ENCODE measurements at places on chromosomes 7 and 10.

GRCh38 chr7:27237735-27238334, 4.8 kb upstream of the EVX1 start:
- DNase-seq = no peak

GRCh38 chr10:74079028-74079935, 71.3 kb downstream of the AP3M1 start:
- DNase-seq = no peak

DNA sequence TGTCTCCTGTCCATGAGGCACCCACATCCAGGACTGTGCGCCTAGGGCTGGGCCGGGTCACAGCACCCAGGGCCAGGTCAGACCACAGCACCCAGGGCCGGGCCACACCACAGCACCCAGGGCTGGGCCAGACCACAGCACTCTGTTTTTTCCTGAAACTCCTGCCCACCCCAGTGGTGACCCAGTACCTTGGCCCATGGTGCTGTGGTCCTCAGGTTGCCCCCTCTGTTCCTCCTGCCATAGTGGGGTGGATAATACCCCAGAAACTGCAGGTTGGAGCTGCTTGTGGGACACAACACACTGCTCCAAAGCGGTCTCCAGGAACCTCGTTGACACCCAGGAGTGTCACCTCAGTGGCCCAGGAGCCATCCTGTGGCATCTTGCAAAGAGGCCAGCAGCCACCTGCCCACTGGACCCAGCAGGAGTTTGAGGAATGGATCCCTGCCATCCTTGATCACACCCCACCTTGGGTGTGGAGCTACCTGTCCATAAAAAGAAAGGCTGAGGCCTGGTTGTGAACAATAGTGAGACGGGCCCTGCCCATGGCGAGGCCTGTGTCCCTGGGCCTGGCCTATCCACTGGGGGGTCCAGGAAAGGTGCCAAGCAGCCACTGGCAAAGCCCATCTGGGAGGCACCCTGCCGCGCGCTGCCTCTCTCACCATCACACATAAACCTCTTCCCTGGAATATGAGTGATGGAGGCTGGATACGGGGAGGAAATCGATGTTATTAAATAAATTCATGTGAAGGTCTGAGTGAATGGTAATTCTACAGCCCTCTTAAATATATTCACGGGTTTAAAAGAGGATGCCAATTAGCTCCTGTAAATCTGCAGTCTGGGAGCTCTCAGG, 89.0 kb downstream of the NKX6-2 start:
- no peak for DNase-seq

- DNase-seq = no peak
Measured at GRCh38 chr7:30988351-30989005, 24.7 kb downstream of the GHRHR start.

GRCh38 chr7:18019555-18019954, 8.1 kb downstream of the PRPS1L1 start:
- DNase-seq = no peak

DNA sequence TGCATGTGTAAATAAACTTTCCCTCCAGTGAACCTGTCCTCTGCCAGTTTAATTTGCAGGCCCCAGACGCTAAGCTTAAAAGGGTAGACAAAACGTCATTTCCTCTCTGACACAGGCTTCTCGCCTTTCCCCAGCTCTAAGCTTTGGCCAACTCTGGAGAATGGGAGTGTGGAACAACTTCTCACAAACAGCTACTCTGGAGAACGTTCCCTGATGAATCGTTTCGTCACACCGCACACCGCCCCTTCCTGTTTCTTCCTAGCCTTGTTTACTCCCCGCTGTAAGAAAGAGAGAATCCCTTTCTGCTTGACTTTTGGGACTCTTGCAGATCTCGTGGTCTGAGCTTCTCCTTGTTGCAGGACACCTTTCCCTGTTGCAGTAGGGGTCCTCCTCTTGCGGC, 564.2 kb downstream of the TCERG1L start:
- no peak for DNase-seq

DNA sequence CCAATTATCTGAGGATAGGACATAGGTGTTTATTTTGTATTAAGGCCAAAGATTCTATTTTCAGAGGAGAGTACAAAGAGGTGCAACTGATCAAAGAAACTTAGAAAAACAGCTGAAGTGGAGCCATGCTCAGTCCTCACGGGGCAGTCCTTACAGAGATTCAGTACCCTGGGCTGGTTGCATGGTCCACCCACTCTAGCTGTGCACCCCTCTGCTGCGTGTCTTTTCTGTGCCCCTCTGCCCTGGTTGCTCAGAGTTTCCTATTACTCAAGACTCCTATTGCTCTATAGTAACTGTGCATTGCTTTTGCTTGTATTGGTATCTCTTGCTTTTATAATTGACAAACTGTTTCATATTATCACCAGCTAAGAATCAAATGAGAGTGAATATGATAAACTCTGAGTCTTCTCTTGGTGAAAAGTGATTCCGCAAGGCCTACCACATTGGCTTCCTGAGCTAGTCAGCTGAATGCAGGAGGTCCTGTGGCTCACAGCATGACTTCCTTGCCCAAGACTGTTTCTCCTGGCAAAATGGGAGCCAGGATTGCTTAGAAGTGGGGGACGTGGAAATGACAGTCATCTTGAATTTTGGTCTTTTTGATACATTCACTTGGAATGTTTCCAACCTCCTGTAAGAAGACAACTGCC, 137.0 kb downstream of the GLCCI1 start:
- no peak for DNase-seq

DNA sequence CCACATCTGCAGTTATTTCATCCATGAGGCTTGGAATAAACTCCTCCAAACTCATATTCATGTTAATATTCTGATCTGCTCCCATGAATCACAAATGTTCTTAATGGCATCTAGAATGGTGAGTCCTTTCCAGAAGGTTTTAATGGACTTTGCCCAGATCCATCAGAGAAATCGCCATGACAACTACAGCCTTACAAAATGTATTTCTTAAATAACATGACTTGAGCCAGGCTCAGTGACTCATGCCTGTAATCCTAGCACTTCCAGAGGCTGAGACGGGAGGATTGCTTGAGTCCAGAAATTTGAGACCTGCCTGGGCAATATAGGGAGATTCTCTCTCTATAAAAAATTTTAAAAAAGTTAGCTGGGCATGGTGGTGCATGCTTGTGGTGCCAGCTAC, 102.1 kb upstream of the TMEM168 start:
- DNase-seq = no peak

- DNase-seq = no peak
Measured at GRCh38 chr7:24757353-24758275, at the start of gene GSDME. Gene GSDME, minus strand, starts transcription at chr7:24757464. Its CDS starts 7,690 bp downstream, at chr7:24749774.

- DNase-seq = no peak
Measured at GRCh38 chr7:24656608-24657007, 83.4 kb downstream of the PALS2 start.

DNA sequence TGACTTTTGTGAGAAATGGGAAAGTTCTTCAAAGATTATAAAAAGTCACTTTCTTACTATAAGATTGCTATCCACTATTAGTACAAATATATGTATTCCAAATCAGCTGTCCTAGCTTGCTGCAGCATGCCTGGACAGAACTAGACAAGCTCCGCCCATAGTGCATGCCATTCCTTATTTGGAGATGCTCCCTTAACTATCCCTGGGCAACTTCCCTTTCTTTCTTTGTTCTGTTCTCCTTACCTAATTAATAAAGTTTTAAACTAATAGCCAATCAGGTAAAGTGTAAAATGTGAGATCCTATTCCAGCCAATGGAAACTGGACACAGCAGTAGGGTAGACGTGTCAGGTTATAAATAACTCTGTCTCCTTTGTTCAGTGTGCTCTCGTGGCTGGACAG, 281.9 kb downstream of the CAMK1D start:
- no peak for DNase-seq

DNA sequence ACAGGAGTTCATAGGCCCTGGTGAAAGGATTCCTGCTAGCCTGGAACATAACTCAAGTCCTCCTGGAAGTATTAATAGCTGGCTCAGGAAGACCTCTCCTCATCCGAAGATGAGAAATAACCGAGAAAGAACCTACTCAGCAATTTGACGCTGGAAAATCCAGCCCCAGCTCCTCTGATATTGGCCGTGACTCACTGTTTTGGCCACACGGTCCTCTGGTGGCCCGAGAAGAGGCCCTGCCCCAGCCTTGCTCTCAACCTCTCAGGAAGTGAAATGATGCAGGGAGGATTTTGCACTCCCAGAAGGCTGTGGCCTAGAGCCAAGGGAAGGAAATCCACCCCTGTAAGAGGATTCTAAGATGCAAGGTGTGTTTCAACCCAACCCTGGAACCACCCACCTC, 121.6 kb downstream of the MTPAP start:
- DNase-seq = no peak

DNA sequence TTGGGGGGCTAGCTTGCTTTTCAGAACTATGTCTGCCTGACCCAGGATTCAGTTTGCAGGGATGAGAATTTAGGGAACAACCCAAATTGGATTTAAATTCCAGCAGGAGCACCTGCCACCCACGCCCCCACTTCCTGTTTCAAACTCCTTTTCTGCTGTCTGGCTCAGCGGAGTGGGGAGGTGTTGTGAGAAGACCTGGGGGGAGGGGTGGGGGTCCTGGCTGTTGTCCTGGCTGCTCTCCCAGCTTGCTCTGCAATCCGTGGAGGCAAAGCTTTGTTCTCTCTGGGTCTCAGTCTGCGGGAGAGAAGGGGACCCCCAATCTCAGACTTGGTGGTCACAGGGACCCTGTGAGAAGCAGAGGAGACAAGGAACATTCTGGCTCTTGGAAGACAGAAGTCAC, 799 bp downstream of the KCNK18 start:
- no peak for DNase-seq

DNA sequence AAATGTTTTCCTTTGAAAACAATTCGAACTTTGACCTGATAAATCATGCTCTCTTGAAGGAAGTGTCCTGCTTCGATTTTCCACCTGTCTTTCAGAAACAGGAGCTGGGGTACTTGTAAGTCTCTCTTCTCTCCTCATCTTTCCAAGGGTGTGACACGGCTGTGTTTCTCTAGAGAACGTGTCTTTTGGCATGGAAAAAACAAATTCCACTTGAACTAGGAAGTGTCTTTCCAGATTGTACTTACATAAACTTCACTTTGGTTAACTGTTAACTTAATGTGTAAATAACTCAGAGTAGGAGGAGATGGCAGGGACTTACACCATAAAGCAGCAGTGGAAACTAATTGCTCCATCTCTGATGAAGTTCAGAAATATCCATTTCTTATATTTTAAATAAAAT, 4.2 kb upstream of the CALCR start:
- DNase-seq = no peak

- DNase-seq = no peak
Measured at GRCh38 chr7:52764492-52765169, 270.8 kb upstream of the POM121L12 start.

DNA sequence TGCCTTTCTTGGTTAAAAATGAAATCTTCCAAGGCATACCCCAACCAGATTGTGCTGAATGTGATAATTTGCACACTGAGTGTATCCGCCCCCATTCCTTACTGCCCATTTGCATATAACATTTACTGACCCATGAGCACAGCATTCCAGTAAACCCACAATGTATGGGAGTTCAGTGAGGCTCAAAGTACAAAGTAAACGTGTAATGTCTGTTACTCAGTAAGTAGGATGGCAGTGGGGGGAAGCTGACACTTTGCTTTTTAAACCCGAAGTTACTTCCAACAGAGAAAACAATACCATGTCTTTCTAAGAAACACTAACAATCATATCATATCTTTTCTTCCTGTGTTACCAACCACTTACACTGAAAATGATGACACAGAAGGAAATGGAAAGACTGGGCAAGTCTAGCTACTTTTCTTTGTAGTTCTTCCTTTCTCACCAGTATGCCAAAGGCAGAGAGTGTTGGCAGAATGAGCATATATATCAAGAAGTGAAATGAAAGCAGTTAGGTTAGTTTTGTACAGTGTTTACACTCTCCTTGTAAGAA, 27.1 kb upstream of the SOSTDC1 start:
- DNase-seq = no peak

DNA sequence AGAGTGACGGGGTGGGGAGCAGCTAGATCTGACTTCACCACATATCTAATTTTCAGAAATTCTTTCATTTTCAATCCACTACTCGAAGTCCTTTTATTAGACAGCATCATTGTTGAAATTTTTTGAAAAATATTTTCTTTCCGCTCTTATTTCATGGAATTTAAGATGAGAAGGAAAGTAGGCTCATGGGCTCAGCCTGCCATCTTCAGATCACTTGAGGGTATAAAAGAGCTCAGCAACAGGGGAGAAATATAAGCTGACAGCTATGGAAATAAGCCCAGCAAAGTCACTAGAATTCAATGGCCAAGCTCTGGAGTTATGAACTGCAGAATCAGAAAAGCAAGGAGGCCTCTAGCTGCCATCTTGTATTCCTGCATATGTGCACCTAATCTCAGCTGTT, 389.1 kb downstream of the XPNPEP1 start:
- DNase-seq = no peak
